ENCODE measurements at places on chromosomes 13 and 19.

DNA sequence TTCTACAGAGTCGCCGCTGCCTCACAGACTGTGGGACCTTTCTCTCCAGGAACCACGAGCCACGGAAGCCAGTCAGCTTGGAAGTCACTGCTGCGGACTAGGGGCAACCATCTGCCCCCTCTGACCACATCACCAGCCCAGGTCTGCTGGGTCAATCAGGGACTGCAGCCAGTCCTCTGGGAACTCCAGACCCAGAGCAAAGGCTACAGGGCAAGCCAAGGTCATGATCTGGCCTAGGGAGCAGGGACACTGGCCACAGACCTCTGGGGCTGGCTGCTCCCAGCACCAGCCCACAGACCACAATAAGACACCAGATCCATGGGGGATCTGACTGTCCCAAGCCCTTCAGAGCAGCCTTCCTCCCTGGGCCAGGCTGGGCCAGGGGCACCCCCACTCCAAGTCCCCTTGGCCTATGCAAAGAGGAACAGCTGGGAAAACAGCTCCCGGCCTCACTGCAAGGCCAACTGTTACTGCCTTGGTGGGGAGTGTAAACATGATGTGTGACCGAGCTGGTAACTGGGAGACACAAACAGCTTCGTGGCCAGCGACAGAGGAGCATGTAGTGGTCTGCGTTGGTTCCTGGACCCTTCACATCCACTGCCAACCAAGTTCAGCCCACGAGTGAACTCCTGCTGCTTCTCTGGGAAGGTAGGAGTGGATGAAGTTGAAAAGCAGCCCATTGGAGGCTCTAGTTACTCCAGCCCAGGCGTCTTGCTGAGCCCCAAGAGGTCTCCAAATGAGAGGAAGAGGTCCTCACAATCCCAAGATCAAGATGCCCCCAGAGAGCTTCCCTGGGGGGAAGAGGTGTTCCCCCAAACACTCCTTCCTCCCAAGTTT, 1.5 kb downstream of the AKT2 start:
- DNase-seq = no peak

DNA sequence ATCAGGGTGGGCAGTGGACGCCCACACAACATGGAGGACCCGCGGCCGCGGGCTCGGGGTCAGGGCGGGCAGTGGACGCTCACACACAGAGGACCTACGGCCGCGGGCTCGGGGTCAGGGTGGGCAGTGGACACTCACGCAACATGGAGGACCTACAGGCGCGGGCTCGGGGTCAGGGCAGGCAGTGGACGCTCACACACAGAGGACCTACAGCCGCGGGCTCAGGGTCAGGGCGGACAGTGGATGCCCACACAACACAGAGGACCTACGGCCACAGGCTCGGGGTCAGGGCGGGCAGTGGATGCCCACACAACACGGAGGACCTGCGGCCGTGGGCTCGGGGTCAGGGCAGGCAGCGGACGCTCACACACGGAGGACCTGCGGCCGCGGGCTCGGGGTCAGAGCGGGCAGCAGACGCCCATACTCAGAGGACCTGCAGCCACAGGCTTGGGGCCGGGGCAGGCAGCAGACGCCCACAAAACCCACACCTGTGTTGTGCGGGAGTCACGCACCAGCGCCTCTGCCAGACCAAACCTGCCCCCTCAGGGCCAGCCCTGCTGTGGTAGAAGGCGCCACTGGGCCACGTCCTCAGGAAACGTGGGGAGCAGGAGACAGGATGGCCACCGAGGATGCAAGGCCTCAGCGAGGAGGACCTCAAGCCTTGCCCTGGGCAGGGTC, 27.6 kb upstream of the C13orf46 start:
- no peak for DNase-seq

GRCh38 chr13:43133792-43134191, 110.4 kb downstream of the DNAJC15 start:
- DNase-seq = no peak

GRCh38 chr13:30846311-30846710, 59.8 kb upstream of the MEDAG start:
- DNase-seq = no peak

GRCh38 chr13:101326710-101327109, 89.6 kb downstream of the NALCN start:
- no peak for DNase-seq

DNA sequence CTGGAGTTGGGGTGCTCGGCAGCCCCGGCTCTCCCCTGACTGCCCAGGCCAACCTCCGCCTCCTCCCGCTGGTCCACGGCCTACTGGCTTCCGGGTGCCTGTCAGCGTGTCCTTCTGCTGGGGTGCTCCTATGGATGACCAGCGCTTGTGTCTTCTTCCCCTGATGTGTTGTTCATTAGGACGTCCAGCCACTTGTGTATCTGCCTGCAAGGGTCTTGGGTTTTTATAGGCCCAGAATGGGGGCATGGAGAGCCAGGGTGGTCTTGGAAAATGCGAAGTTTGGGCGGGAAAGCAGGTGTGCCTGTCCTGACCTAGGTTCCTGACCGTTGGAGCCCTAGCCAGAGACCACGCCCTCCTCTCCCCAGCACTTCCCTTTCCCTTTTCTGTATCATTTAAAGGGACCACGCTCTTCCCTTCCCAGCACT, 139.8 kb downstream of the SLITRK5 start:
- no peak for DNase-seq

DNA sequence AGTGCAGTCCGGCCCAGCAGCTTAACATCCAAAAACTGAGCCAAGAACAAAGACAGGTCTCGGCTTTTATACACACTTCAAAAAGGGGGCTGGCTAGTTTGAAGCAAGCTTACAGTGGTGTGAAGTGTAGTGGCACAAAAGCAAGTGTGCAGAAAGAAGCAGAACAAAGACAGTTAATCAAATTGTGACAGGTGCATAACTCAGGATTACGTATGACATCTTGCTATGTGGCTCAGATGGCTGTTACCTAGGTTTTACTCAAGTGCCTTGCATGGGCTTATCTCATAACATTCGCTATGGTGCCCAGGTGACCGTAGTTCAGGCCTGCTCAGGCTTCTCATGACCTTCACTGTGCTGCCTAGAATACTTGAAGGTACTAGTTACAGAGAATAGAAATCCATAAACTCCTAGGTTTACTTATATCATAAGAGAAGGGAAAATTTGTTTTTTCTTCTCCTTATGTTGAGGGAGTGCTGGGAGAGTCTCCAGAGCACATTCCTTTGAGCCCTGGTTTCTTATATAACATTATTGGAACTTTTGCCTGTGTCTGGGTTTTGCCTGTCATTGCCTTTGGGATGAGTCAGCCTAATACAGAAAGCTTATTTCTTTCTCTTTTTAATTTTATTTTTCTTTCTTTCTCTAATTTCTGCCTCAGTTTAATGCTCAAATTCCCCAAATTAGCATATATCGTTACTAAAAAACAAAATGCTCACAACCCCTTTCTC, 1629.1 kb upstream of the PCDH20 start:
- peak; percentile 49 for DNase-seq

GRCh38 chr19:12834566-12834943, at the start of gene RTBDN:
RTBDN (minus strand) TSS chr19:12834579; CDS start chr19:12829979, 4,600 bp downstream.
- no peak for DNase-seq

GRCh38 chr13:27556109-27556508, 64.2 kb downstream of the LNX2 start:
- DNase-seq = no peak

- DNase-seq = no peak
These were observed 34.3 kb downstream of the ELF1 start for GRCh38 chr13:40984668-40985366.

DNA sequence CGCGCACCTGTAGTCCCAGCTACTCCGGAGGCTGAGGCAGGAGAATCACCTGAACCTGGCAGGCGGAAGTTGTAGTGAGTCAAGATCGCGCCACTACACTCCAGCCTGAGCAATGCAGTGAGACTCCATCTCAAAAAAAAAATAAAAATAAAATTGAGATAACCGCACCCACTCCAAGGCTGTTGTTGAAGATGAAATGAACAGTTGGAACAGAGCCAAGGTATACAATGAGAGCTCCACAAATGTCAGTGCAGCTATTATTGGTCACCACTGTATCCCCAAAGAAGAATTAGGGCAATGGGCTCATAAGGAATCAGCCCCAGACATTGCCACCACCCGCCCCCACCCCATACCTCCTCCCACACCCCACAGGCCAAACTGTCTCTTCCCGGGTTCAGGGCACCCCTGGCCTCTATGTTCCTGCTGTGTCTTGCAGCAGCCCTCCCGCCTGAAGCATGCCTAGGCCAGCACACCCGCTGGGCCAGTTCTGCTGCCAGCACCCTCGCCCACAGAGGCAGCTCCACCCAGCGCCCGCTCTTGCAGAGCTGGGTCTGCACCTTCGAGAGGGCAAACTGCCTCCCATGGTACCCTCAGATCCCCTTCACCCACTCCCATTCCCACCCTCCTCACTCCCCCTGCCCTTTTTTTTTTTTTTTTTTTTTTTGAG, 3.5 kb upstream of the S1PR5 start:
- DNase-seq = no peak

GRCh38 chr19:16587833-16588823, 15.9 kb upstream of the SLC35E1 start:
- no peak for DNase-seq

GRCh38 chr19:12694641-12695040, 1.8 kb downstream of the FBXW9 start:
- no peak for DNase-seq

DNA sequence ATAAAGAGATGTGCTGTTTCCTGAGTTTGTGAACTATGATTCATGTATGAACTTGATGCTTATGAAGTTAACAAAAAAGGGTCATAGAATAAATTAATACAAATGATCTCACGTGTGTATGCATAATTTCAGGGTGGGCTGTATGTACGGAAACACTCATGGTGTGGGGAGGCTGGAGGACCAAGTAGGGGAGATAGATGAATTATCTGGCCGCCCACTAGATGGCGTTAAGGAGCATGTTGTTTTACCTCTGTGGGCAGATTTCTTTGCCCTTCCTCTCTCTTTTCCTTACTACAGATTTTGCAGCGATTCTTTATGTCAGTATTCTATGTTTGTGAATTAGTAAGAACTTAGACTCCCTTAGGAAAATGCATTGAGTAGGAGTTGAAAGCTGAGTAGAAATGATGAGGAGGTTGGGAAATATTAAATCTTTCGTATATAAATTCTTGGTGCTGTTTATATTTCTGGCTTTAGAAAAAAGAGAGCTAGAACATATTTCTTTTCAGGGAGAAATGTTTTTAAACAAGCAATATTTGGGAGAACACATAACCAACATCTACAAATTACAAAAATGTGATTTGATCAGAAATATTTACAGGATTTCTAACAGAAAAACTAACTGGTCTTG, 47.4 kb upstream of the TMTC4 start:
- DNase-seq = peak; percentile 17

- no peak for DNase-seq
These were observed 764 bp downstream of the MIR17HG start for GRCh38 chr13:91347996-91348905.

DNA sequence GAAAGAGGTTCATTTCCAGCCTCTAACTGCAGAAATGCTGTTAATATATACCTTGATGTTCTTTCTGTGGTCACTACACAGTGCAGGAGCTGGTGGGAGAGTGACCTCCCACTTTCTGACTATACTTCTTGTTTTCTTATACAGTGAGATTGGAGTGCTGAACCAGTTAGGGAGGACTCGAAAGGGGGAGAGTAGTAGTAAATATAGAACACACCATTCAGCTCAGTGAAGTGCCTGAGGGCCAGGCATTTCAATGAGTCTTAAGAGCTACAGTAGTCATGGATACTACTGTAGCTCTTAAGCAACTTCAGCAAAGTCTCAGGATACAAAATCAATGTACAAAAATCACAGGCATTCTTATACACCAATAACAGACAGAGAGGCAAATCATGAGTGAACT, 372.9 kb downstream of the MTUS2 start:
- DNase-seq = no peak

GRCh38 chr13:44930963-44931623, 58.2 kb downstream of the NUFIP1 start:
- DNase-seq = no peak

GRCh38 chr19:49157445-49158224, at the start of gene TRPM4:
TRPM4 (plus strand) TSS chr19:49157792; CDS start chr19:49157867, 75 bp downstream.
- DNase-seq = peak; percentile 77

- DNase-seq = no peak
These were observed 8.8 kb upstream of the COX7A1 start for GRCh38 chr19:36160821-36161596.

- no peak for DNase-seq
These were observed 535 bp downstream of the COL5A3 start for GRCh38 chr19:10009714-10010224.

DNA sequence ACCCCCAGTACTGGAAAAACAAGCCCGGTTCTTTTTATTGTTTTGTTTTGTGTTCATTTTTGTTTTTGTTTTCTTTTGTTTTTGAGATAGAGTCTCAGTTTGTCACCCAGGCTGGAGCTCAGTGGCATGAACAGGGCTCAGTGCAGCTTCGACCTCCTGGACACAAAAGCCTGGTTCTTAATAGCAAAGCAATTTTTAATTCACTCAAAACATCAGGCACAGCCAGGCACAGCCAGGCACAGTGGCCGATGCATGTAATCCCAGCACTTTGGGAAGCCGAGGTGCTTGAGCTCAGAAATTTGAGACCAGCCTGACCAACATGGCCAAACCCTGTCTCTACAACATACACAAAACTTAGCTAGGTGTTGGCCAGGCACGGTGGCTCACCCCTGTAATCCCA, 30.7 kb downstream of the INSR start:
- DNase-seq = no peak

- no peak for DNase-seq
These were observed 10.2 kb downstream of the PPP2R1A start for GRCh38 chr19:52200044-52200443.

DNA sequence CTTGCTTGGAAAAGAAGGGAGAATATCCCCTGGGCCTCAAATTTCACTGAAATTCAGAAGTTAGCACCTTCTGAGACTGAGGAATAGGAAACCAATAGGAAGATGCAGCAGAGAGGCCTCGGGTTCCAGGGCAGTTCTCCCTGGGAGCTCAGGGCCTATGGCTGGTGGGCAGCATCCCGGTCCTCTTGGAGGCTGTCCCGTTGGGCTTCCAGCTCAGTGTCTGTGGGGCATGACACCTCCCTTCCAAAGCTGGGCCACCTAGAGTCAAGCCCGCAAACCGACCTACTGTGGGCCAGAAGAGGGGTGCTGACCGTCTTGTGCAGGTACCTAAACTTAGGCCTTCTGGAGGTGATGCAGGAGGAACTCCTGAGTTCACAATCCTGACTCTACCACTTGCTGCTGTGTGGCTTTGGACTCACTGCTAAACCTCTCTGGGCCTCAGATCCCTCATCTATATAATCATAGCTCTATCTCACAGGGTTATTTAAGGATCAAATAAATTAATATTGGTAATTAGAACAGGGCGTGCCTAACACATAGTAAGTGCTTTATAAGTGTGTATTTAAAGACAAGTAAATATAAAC, 17.1 kb downstream of the SIAH3 start:
- DNase-seq = no peak

GRCh38 chr13:21326155-21327031, 132.7 kb downstream of the ZDHHC20 start:
- DNase-seq = no peak

DNA sequence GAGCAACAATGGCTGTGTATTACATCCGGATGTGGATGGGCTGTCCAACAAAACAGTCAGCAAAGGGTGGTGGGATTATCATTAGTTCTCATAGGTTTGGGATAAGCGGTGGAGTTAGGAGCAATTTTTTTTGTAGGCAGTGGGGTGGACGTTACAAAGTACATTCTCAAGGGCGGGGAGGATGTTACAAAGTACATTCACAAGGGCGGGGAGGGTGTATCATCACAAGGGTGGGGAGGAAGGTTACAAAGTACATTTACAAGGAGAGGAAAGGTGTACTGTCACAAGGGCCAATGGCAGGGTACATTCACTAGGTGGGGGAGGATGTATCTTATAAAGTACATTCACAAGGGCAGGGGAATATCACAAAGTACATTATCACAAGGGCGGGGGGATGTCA, 20.8 kb upstream of the ZNF561 start:
- no peak for DNase-seq

All from NCI-H1105 treated with DMSO at 0.1 percent for 48 hours (cell line).